ENCODE measurements at places on chromosomes 1 and 21.

DNA sequence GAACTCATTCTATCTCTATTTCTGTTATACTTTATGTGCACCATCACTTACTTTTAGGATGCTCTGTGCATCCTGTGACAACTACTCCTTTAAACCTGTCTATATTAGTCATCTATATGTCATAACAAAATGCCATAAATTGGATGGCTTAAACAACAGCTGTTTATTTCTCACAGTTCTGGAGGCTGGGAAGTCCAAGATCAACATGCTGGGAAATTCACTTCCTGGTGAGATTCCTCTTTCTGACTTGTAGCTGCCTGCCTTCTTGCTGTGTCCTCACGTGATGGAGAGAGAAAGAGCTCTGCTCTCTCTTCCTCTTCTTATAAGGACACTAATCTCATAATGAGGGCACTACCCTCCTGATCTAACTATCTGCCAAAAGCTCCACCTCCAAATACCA is 62.3 kb upstream of the RCOR3 start:
- DNase-seq: no peak

DNA sequence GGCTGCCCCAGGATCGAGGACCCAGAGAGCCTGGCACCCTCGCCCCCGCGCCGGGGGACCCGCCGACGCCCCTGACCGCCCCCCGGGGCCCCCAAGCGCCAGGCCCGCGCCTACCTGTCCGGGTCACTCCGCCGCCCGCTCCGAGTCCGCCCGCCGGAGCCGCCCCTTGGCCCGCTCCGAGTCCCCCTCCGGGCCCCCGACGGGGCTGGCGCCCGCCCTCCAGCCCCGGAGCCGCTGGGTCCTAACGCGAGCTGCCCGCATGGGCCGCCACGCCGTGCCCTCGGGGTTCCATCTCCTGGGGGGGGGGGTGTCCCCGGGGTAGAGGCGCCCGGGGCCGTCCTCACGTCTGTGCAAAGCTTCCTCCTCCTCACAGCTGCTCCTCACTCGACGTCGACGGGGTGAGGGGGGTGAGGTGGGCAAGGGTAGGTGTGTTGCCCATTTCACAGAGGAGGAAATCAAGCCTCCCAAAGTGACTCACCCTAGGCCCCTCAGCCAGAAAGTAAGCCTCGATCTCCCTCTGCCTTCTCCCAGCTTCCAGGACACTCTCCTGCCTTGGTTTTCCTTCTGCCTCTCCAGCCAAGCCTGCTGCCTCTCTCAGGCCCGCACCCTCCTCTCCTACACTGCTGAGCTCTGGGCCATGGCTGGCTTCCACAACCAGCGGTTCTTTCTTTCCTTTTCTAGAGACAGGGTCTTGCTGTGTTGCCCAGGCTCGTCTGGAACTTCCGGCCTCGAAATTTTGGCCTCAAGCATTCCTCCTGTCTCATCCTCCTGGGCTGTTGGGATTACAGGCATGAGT is at the start of gene MFAP2:
Gene MFAP2, minus strand, starts transcription at position 148 of the 796 bp plus-strand sequence. CDS start 2,347 bp downstream, outside the sequence.
- DNase-seq: no peak

DNA sequence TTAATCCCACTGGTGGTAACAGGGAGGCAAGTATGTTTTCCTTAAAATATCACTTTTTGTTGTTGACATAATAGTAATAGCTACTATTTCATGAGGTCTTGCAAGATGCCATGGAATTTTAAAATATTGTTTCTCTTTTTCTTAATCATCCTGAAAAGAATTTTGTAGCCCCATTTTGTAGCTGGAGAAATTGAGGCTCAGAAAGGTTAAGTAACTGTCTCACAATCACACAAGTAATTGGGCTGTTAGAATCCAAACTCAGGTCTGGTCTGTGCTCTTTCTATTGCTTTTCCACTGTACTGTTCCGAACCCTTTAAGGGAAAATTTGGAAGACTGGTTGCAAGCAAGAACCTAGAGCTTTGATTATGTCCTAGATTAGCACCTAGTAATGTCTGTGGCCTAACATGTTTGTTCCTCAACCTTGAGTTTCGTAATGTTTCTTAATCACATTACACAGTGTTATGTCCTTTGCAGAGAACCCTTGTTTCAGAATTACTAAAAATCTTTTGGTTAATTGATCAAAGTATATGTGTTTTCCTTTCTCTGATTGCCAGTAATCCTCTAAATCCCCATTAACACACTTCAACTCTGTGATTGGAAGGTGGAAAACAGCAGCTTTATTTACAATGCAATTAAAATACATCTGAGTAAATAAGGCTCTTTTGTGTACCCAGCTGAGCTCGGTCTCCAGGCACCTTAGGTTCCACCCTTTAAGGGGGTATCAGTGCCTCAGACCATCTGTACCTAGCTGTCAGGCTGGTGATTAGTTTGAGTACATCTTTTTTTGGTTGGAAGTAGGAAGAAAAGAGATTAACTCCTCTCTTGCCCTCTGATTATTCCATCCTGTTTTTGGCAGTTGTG is 10.4 kb downstream of the LRRC42 start:
- no peak for DNase-seq

DNA sequence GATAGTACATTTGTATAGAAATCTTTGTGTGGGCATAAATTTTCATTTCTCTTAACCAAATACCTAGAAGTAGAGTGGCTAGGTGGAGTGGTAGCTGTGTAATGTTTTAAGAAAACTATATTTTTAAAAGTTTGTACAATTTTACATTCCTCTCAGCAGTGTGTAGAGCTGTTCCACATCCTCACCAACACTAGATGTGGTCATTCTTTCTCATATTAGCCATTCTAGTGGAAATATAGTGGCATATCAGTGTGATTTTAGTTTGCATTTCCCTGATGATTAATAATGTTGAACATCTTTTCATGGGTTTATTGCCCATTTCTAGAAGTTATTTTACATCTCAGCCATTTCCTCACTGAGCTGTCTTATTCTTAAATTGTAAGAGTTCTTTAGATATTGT is 65.5 kb downstream of the ITSN1 start:
- no peak for DNase-seq

DNA sequence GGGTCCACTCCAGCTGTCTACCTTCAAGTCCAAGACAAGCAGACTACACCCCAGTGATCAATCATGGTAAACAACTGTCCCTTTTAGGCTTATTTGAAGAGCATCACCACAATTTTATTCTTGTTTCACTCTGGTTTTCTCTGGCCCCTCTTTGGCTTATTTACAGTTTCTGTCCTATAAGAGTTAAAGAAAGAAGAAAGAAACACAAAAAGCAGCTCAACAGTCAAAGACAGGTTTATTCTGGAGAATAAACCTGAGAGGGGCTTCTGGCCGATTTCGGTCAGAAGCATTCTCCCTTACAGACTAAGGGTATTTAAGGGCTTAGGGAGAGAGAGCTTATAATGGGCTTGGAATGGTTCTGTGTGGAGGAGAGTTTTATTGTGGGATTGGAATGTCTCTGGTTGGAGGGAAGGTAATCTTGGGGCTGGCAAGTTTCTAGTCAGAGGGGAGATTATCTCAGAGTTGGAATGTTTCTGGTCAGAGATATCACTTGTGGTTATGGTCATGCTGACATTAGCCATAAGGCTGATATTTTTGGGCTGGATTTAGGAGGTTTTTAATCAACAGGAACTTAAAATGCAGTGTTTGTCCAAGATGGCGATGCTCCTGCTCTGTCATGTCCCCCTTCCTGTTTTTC is 161.0 kb downstream of the URB2 start:
- DNase-seq: no peak

DNA sequence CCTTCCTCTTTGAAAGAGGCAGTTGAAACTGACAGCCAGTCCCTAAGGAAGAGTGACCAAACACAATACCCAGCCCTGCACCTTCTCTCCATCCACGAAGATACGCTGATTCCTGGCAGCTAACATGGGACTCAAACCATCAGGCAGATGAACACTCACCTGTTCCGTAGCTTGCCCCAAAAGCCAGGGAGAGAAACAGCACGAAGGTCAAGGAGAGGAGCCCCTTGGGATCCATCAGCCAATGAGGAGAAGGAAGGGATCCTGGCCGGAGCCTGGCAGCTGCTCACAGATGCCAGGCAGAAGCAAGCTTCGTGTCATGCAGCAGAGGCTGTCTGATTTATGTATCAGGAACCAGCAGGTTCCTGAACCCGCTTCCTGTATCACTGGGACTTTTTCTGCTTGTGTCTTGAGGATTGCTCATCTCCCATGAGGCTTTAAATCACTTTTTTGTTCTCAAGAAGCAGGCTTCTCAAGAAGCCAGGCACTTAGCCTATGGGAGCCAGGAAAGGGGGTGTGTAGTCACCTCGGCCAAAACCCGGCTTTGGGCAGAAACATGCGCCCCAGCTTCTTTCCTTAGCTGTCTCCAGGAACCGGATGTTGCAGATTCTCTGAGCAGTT is at the start of gene SLAMF1:
Gene SLAMF1, minus strand, starts transcription at position 334 of the 618 bp plus-strand sequence. Its CDS starts 99 bp downstream, at position 235.
- DNase-seq: no peak

DNA sequence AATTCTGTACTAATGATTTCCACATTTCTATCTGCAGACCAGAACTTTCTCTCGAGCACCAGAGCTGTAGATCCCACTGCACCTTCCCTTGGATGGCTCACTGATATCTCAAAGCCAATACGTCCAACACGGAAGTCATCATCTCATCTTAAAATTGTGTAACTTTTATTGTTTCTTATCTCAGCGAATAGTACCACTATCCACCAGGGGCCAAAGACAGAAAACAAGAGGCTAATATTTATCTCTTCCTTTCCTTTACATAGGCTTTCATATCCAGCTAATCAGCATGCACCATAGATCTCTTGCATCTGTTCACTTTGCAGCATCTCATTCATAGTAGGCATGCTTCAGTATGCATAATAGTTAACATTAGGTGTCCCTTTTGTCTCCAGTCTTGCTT is 303.6 kb downstream of the PTPRC start:
- DNase-seq: no peak

GRCh38 chr1:204075139-204075521 is 2.2 kb downstream of the SOX13 start:
- DNase-seq: no peak

DNA sequence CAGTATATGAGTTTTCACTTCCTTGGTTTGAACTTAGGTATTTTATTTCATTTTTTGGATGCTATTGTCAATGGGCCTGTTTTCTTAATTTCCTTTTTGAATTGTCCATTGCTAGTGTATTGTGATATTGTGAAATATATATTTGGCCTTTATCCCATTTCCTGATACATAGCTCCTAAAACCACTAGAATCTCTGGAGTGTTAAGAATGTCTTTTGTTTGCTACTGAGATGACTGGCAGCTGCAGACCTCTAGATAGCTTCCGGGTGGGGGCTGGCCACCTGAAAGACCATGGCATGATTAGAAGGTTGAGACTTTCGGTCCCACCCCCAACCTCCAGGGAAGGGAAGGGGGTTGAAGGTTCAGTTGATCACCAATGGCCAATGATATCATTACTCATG is 245.4 kb downstream of the KCNJ6 start:
- no peak for DNase-seq

- no peak for DNase-seq
Observed at GRCh38 chr1:118184739-118185083, 317 bp downstream of the SPAG17 start.

DNA sequence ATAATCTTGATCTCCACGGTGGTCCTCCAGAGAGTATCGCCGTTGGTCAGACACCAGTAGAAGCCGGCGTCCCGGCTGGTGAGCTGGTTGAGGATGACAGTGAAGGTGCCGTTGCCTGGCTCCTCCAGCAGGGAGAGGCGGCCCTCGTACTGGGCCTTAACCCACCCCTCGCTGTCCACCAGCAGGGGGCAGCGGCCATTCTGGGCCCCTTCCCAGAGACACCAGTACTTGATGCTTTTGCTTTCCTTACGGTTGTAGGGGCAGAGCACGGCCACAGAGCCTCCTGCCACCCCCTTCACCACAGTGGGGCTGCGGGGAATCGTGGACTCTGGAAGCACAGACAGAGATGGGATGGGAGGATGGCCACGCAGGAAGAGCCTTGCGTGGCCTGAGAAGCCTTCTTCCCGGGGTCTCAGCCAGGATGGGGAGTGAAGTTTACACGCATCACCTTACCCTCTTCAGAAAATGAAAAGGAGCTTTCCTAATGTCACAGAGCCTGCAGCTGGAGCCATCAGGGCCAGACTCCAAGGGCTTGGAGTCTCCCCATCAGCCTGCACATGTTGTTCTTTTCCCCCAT is 10.7 kb downstream of the PIGR start:
- DNase-seq: peak; percentile 42

- no peak for DNase-seq
Observed at GRCh38 chr1:48194801-48195200, 27.7 kb upstream of the SLC5A9 start.

GRCh38 chr21:35051287-35051818 is 2.3 kb upstream of the RUNX1 start:
- peak; percentile 98 for DNase-seq

GRCh38 chr21:16205527-16205926 is 475.7 kb downstream of the USP25 start:
- no peak for DNase-seq

DNA sequence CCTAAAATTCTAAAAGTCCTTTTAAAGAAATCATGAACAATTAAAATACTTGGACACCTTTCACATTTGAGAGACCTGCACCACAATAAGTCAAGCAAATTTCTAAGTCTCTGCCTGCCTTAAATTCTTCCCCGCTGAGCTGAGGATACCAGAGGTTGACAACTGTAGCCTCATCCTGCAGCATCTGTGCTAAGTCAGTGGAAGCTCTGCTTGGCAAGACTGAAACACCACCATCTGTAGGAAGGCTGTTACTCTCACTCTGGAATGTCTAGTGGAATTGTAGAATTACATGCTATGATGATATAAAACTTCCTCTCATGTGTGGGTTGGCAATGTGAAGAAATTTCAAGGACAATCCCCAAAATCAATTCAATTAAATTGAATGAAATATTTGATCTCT is 1756.5 kb downstream of the NCAM2 start:
- no peak for DNase-seq

DNA sequence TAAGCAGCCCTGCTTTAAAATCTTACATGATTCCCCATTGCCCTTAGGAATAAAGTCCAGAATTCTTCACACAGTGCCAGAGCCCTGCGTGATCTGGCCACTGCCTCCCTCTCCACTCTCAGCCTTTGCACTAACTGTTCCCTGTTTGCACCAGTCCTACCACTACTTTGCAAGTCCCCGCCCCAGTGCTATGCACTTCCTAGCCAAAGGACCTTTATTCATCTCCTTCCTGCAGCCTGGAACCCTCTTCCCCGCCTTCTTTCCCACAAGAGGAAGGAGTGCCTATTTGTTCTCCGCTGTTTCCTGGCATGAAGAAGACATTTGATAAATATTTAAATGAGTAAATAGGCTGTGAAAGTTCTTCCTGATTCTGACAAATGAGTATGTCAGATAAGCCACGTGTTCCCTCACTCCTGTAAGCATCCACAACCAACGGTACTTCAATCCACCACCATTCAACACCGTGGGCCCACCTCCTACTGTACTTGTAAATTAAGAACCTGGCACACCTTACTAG is 23.9 kb downstream of the CAPN8 start:
- no peak for DNase-seq
